NCI-H1436 treated with DMSO at 0.1 percent for 48 hours (cell line): ENCODE measurements at places on chromosomes 7 and 10.

DNA sequence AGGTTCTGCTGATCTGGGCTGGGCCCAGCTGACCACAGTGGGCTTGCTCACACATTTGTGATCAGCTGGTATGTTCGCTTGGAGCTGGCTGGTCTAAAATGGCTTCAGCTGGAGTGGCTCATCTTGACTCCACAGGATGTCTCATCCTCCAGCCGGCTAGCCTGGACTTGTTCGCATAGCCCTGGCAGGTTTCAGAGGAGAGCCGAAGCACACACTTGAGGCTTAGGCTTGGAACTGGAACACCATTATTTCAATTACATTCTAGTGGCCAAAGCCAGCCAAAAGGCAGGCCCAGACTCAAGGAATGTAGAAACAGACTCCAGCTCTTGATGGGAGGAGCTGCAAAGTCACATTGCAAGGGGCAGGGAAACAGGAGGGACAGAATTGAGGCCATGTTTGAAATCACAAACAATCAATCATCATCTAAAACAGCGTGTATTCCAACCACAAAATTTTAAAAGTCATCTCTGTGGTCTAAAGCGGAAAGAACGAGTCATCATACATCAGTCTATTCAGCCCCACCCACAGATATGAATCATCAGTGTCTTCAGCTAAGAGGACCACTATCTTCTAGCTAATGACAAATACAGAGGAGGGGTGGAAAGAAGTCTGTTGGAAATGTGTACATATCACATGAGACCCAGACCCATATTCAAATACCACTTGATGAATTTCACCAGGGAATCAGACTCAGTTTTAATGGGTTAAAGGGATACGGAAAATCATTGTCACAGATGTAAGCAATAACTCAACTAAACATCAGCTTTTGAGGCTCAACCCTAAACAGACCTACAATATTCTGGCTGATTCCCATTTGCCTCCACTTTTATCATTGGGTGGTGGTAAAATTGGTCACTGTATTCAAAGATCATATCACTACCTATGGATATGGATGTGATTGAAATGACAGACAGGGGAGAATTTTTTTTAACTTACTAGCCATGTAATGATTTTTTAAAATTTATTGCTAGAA is 139.0 kb upstream of the MKLN1 start:
- no peak for DNase-seq

- no peak for DNase-seq
Observed at GRCh38 chr7:20401861-20402746, 71.4 kb downstream of the ITGB8 start.

GRCh38 chr10:34627741-34628140 is 187.4 kb downstream of the PARD3 start:
- DNase-seq, result no peak

DNA sequence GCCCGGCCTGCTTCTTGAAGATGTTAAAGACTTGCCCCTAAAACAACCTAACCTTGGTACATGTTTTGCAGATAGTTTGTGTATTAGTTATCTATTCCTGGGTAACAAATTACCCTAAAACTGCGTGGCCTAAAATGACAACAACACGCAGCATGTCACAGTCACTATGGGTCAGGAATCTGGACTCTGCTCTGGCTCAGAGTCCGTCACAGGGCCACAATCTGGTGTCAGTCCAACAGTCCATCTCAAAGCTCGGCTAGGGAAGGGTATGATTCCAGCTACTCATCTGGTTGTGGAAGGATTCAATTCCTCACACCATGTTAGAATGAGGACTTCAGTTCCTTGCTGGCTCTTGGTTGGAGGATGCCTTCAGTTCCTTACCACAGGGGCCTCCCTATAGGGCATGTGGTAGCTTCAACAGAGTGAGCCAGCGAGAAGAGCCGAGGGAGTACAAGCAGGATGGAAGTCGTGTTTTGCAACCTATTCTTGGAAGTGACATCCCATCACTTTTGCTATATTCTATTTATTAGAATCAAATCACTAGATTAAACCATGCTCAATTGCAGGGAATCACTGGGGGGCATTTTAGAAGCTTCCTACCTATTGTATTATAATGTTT is 71.3 kb downstream of the ANLN start:
- no peak for DNase-seq

GRCh38 chr7:71626206-71626605 is 494.3 kb downstream of the GALNT17 start:
- no peak for DNase-seq

DNA sequence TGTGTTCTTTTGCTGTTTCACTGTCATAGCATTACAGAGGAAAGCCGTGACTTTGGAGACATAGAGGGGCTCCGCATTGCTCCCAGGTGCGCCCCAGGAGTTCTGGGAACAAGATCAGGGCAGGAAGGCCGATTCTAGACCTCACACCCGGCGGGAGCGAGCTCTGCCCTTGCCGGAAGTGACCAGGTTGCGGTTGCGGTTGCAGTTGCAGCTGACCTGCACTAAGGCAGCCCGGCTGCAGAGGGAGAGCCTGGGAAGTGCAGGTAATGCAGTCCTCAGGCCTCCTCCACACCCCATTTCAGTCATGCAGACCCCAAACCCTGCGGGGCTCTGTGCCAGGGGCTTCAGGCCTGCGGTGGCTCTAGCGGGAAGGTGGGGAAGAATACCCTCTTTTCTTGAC is 130.0 kb upstream of the LANCL2 start:
- DNase-seq, result no peak

DNA sequence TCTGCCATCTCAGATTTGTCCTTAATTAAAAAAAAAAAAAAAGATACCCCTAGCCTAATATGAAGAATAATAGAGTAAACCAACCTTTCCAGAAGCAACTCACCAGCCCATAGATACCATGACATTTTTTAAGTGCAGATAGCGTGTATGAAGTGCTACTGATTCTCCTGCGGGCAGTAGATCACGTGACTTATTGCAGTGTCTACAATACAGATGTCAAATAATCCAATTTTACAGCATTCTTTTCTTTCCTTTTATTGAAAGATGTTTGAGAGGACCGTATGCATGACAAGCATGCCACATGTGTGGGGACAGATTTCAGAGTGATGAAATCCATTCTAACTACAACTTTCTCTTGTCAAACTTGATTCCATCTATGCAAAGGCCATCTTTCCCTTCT is 232.9 kb upstream of the SP4 start:
- DNase-seq, result no peak

- no peak for DNase-seq
Observed at GRCh38 chr7:23971031-23971430, 261.0 kb downstream of the STK31 start.

DNA sequence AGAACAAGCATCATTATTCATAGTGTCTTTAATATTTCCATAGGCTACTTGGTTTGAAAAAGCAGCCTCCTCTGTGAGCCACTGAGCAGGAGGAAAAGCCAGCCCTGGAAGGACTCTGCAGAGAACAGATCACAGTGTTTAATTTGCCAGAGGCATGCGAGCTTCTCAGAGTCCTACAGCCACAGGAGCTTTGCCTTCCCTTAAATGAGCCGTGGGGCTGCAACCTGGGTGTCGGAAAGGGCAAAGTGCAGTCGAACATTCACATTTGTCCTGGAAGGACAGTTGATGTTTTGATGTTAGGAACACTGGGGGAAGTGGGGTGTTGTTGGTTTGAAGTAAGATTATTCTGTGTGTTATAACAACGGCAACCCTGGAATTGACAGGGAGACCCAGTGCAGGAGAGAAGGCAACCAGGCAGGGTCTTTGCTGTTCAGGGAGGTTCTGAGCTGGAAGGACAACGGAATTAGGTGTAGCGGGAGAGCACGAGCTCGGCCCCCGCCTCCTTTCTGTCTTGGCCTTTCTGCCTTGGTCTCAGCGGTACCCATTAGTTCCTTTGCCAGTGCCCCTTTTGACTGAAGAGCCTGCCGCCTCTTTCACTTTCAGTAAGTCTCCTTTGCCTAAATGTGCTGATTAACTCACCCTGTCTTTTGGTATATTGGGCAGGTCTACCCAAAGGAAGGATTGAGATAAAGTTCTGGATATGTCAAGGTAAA is 192.3 kb upstream of the PITRM1 start:
- DNase-seq, result no peak
